GM23338 (cell line): ENCODE measurements at places on chromosomes 5 and 9. TPM values are rescaled to one million over a fixed set of nuclear protein-coding genes. Genes with fewer than 3 reads are reported as not detected.
A peak's percentile ranks its signal among the peaks of the same experiment; 100 is the strongest.

- H3K27me3 ChIP-seq, result peaks cover 75% of the 10 kb centered on the region
- DNase-seq, result no peak
- H3K4me1 ChIP-seq, result peaks cover 19% of the 10 kb centered on the region; the same call in 1 of the 2 replicates
- no peaks in the 10 kb centered on the region for H3K36me3 ChIP-seq
- peak overlapping the region; percentile 66 for H3K4me3 ChIP-seq
These were observed 40.5 kb upstream of the PLEKHG4B start for GRCh38 chr5:51500-51823.

- no peak for DNase-seq
- no peaks in the 10 kb centered on the region for H3K4me1 ChIP-seq
- H3K27me3 ChIP-seq, result no peaks in the 10 kb centered on the region
- H3K27ac ChIP-seq, result no peak overlapping the region
These were observed 39.7 kb upstream of the NKD2 start for GRCh38 chr5:968881-969280.

DNA sequence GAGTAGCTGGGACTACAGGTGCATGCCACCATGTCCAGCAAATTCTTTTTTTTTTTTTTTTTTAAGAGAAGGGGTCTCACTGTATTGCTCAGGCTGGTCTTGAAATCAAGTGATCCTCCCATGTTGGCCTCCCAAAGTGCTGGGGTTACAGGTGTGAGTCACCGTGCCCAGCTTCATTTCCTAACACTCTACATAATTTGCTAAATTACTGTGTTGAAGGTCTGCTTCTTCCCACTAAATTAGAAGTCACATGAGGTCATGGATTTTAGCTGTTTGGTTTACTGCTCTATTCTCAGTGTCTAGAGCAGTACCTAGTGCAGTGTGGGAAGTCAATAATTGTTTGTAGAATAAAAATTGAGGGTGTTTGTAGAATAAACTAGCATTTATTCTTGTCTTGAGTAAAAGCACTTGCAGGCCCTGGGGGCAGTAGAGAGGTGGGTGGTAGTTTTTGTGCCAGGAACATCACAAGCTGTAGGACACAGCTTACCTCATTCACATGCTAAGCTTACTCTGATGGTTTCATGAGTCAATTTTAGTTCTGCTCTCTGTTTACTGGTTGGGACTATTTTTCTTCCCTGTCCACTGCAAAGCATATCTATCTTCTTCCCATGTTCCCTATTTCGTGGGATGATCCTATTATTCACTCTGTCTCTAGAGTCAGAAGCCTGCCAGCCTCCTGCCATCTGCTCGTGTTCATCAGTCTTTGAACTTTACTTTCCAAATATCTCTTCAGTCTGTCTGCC, 7.0 kb downstream of the TEX48 start:
- H3K27ac ChIP-seq, result no peak overlapping the region
- H3K4me3 ChIP-seq, result no peak overlapping the region

The CCDC192 gene
- 1.3 TPM in 1 of 2 replicates, not detected in the other for total RNA-seq

DNA sequence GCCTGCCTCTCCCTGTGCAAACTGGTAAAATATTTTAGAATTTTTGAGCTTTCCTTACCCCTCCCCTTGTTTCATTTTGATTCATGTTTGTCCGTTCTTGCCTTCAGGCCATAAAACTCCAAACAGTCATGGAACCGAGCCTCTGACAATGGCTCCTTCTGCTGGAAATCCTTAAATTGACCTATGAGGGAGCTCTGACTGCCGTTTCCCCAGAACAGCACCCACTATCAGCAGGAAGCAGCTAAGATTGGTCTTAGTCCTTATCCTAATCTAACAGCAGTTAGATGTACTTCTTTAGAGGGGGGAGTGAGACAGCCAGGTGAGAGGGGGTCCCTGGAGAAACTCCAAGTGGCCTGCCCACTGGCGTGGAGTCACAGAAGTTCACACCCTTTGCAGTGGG, 106.7 kb downstream of the FAM174A start:
- no peak for DNase-seq
- H3K27ac ChIP-seq, result no peak overlapping the region
- no peak overlapping the region for H3K4me3 ChIP-seq
- H3K4me1 ChIP-seq, result peaks cover 12% of the 10 kb centered on the region

DNA sequence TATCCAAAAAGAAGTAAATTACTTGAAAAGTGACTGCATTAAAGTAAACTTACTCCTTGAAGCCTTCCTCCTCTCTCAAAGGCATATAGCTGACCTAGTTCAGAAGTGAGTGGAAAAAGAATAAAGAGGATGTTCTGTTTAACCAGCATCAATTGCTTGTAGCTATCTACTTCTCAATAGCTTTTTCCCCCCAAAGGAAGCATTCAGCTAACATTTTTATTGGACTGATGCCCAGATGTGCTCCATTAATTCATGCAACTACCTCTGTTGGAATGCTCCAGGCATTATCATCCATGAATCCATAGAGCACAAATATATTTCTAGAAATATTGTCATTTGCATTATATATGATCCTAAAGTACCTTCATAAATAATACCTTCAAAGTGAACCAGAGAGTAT, 132.8 kb downstream of the RASEF start:
- no peaks in the 10 kb centered on the region for H3K36me3 ChIP-seq
- no peaks in the 10 kb centered on the region for H3K4me1 ChIP-seq
- no peak for DNase-seq
- H3K4me3 ChIP-seq, result no peak overlapping the region
- H3K27me3 ChIP-seq, result no peaks in the 10 kb centered on the region

The PCDHB15 gene
- 8.0 and 12.1 TPM in 2 replicates for total RNA-seq

The OTULINL gene
- 7.2 and 7.6 TPM in 2 replicates for total RNA-seq

GRCh38 chr5:127056896-127057295, 16.4 kb downstream of the C5orf63 start:
- DNase-seq, result no peak
- peaks cover 7% of the 10 kb centered on the region; the same call in 1 of the 2 replicates for H3K4me1 ChIP-seq
- H3K36me3 ChIP-seq, result no peaks in the 10 kb centered on the region
- H3K4me3 ChIP-seq, result no peak overlapping the region

GRCh38 chr5:121171834-121172233, 679.8 kb upstream of the FTMT start:
- no peak overlapping the region for H3K4me3 ChIP-seq
- no peak overlapping the region for H3K27ac ChIP-seq
- no peaks in the 10 kb centered on the region for H3K36me3 ChIP-seq
- H3K27me3 ChIP-seq, result no peaks in the 10 kb centered on the region
- no peak for DNase-seq

DNA sequence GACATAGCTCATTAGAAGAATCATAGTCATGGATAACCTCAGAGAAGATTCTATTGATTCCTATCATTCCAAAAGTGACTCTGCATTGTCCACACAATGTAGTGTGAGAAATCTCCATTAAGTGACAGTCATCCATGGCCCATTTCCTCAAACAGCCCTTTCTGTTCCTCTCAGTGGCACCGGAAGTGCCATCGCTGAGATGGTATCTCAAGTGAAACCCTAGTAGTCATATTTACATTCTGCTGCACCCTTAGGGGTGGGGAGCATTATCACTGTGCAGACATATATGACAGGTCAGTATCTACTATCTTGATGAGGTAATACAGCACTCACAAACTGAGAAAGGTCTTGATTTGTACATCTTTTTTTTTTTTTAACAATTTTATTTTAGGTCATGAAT, 55.4 kb upstream of the MIER3 start:
- H3K27me3 ChIP-seq, result no peaks in the 10 kb centered on the region
- no peaks in the 10 kb centered on the region for H3K4me1 ChIP-seq
- no peak overlapping the region for H3K4me3 ChIP-seq
- H3K36me3 ChIP-seq, result no peaks in the 10 kb centered on the region
- H3K27ac ChIP-seq, result no peak overlapping the region

- no peaks in the 10 kb centered on the region for H3K4me1 ChIP-seq
- no peak for DNase-seq
- no peaks in the 10 kb centered on the region for H3K27me3 ChIP-seq
These were observed 8.4 kb downstream of the FNBP1 start for GRCh38 chr9:130034570-130034969.

GRCh38 chr5:175837171-175837699, 34.1 kb upstream of the CPLX2 start:
- H3K36me3 ChIP-seq, result no peaks in the 10 kb centered on the region
- no peak overlapping the region for H3K4me3 ChIP-seq
- H3K27ac ChIP-seq, result no peak overlapping the region
- peak; percentile 27 for DNase-seq

The PPP2R2B gene
- 21.3 and 23.1 TPM in 2 replicates for total RNA-seq

GRCh38 chr9:3856592-3856991, 330.8 kb upstream of the RFX3 start:
- H3K4me3 ChIP-seq, result no peak overlapping the region
- H3K36me3 ChIP-seq, result no peaks in the 10 kb centered on the region
- no peaks in the 10 kb centered on the region for H3K27me3 ChIP-seq
- DNase-seq, result no peak
- H3K4me1 ChIP-seq, result no peaks in the 10 kb centered on the region

The DIMT1 gene
- total RNA-seq, result 37.9 and 53.0 TPM in 2 replicates

The FBP1 gene
- total RNA-seq, result 2.5 and 3.3 TPM in 2 replicates

DNA sequence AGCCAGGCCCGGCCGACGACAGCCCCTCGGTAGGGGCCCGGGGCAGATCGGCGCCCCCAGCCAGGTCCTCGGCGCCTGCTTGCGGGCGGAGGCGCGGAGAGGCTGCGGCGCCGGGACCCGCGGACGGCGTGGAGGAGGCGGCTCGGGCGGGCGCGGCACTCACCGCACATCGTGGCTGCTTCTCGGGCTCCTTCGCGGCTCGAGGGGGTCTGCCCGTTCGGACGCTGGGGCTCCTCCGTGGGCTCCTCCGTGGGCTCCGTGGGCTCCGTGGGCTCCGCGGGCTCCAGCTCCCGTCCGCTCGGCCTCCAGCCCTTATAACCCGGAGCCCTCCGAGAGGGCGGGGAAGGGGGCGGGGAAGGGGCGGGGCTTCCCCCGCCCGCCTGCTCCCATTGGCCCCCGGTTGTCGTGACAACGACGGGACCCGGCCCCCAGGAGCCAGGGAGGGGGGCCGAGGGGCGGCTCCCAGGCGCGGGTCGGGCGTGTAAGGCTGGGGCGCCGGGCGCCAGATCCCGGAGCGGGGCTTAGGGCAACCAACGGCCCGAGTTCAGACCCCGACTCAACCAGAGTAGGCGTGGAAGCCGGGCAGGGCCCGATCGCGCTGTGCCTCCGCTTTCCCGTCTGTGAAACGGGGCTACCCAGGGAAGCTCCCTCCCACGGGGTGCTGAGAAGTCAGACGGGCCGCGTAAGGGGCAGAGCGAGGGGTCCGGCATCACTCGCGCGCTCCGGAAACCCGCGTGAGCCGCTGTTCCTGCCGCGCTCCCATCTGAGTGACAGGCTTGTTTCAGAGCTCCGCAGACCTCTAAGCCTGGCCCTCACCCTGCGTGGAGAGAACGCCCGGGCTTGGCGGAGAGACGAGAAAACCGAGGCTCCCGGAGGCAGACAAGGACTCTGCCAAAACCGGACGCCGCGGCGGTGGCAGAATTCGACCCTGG, at the start of gene GFPT2:
TSS of gene GFPT2 (minus strand) at position 289 of the 932 bp plus-strand sequence. CDS start at position 170, 119 bp downstream.
- DNase-seq, result peak; percentile 94
- 0 out of 2 replicates have a peak within 1 kb of the TSS, but pooled peaks have one; percentile 80 for H3K27ac ChIP-seq
- no peaks in the 10 kb centered on the region for H3K36me3 ChIP-seq
- peaks cover 26% of the 10 kb centered on the region for H3K27me3 ChIP-seq
- peaks cover 45% of the 10 kb centered on the region for H3K4me1 ChIP-seq
- H3K4me3 ChIP-seq, result peak within 1 kb of the TSS; percentile 89

GRCh38 chr5:177230660-177231059, 72.9 kb downstream of the RAB24 start:
- H3K27ac ChIP-seq, result 0 out of 2 replicates have a peak overlapping the region, but pooled peaks have one; percentile 7
- no peaks in the 10 kb centered on the region; the same call in 1 of the 2 replicates for H3K4me1 ChIP-seq
- H3K4me3 ChIP-seq, result no peak overlapping the region
- peaks cover 13% of the 10 kb centered on the region for H3K36me3 ChIP-seq
- H3K27me3 ChIP-seq, result no peaks in the 10 kb centered on the region

The PCDHGB1 gene
- 8.9 and 9.1 TPM in 2 replicates for total RNA-seq

- H3K27me3 ChIP-seq, result no peaks in the 10 kb centered on the region
- no peak overlapping the region for H3K4me3 ChIP-seq
- peak; percentile 62 for DNase-seq
- peaks cover 40% of the 10 kb centered on the region for H3K36me3 ChIP-seq
These were observed 24.9 kb downstream of the MELK start for GRCh38 chr9:36597412-36598178.

DNA sequence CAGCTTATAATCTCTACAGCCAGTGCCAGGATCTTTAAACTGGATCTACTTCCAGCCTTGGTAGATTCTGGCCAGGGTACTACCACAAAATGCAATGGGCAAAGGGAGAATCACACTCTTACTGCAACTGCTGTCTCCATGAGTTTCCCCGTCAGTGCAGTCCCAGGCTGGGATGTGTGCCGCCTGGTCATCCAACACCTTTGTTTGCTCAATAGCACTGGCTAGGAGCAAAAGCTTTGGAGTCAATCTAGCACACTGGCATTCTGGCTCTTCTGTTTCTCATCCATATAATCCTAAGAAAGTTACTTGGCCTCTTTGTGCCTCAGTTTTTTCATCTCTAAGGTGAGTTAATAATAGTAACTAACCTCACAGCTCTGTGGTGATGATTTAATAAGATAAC, 96.9 kb downstream of the FBN2 start:
- no peaks in the 10 kb centered on the region for H3K27me3 ChIP-seq
- no peaks in the 10 kb centered on the region for H3K36me3 ChIP-seq
- no peaks in the 10 kb centered on the region for H3K4me1 ChIP-seq
- no peak overlapping the region for H3K4me3 ChIP-seq

DNA sequence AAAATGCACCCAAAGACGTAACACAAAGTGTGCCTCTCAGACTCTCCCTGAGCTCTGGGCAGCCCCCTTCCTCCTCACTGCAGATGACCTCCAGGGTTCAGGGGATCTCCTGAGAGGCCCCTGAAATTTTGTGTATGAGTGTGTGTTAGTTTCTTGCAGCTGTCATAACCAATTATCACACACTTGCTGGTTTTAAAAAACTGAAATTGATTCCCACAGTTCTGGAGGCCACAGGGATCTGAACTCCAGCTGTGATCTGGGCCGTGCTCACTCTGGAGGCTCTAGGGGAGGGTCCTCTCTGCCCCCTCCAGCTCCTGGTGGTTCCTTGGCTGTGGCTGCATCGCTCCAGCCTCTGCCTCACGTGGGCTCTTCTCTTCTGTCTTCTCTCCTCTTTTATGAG, 58.8 kb downstream of the OLFM1 start:
- H3K4me1 ChIP-seq, result no peaks in the 10 kb centered on the region
- no peak overlapping the region for H3K4me3 ChIP-seq
- no peaks in the 10 kb centered on the region for H3K36me3 ChIP-seq
- H3K27ac ChIP-seq, result no peak overlapping the region
- no peaks in the 10 kb centered on the region for H3K27me3 ChIP-seq

DNA sequence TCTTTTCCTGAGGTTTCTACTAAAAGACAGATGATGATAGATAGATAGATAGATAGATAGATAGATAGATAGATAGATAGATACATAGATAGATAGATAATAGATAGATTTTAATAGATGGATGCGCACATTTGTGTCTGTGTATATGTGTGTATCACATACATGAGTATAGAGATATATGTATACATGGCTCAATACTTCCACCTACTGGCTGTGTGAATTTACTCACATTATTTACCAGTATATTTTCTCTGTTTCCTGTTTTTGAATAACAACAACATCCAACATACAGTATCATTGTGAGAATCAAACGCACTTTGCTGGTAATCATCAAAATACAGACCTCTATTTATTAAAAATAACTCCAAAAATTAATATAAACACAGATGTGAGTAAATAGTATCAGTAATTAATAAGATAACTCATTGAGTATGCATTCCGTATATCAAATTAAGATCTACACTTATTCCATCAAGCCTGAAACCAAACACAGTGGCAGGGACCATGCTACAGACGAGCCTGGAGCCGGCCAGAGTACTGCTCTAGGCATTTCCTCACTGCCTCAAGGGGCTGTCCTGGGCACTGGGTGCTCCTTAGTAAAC, 338.0 kb downstream of the SEMA5A start:
- H3K4me3 ChIP-seq, result no peak overlapping the region
- H3K4me1 ChIP-seq, result no peaks in the 10 kb centered on the region
- no peaks in the 10 kb centered on the region for H3K36me3 ChIP-seq
- no peaks in the 10 kb centered on the region for H3K27me3 ChIP-seq
- peak; percentile 64 for DNase-seq
- no peak overlapping the region for H3K27ac ChIP-seq
